Upper lobe of right lung (tissue), 1 donor: ENCODE measurements at places on chromosomes 7 and 10. TPM values are rescaled to one million over a fixed set of nuclear protein-coding genes. Genes with fewer than 3 reads are reported as not detected.

- DNase-seq, result no peak
Measured at GRCh38 chr7:1678081-1678543, 8.0 kb downstream of the ELFN1 start.

GRCh38 chr7:16638282-16639280 lies 7.0 kb downstream of the ANKMY2 start:
- no peak for DNase-seq

- no peak for DNase-seq
Measured at GRCh38 chr10:87829986-87830729, 12.1 kb upstream of the ATAD1 start.

- no peak for DNase-seq
Measured at GRCh38 chr7:51950813-51951212, 634.2 kb upstream of the COBL start.

- DNase-seq, result no peak
Measured at GRCh38 chr7:54811041-54811845, 52.2 kb upstream of the SEC61G start.

GRCh38 chr7:79118143-79118542 lies 335.3 kb downstream of the MAGI2 start:
- no peak for DNase-seq

DNA sequence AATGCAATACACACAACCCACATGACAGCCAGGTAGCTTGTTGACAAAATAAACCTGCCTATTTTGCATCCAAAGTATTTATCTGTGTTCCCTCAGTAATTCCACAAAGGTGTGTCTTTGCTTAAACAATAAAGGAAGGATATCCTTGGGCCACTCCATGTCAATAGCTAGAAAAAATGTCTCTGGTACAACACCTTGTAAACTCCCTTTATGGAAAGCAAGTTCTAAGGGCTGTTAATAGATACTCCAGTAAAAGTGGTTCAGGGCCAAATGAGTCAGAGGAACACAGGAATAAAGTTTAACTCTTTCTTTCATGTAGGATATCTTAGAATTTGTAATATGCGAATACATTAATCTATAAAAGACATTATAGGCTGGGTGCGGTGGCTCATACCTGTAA lies 96.9 kb upstream of the LRRTM3 start:
- DNase-seq, result no peak

DNA sequence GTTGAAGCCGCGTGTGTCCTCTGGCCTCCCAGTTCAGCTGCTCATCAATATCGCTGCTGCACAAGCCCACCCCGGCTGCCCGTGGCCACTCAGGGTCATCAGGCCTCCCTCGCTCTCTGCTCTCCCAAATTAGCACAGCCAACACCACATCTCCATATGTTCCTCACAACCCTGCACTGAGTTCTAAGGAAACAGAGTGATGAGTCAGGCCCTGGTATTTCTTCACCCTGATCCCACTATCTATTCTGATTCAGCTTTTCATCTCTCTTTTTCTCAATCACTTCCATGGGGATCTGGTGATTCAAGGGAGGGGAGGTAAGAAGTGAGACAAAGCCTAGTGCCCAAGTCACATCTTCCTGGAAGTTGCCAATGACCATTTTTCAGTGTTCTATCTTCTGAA lies 23.8 kb downstream of the CYTH3 start:
- DNase-seq, result no peak

GRCh38 chr7:1940402-1940786 lies 270.3 kb downstream of the ELFN1 start:
- peak; percentile 92 for DNase-seq

DNA sequence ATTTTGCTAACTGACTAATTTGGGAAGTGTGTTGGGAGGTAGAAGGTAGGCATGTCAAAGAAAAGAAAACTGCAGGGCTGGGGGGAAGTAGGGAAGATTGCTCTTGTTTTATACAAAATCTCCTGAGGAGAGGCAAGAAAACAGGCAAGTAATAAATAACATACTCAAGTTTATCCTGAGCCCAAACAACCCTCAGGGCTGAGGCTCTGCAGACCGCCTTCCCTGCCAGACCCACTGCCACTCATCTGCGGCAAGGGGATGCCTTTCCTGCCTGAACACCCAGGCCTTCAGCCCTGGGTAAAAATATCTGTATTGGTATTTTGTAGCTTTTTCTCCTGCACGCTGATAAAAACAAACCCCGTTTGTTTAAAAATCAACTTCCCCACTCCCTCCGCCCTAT lies 399.8 kb upstream of the NFE2L3 start:
- no peak for DNase-seq

The MRC1 gene
- 370 TPM for total RNA-seq

The SH2D4B gene
- 0.43 TPM for total RNA-seq

The UNC5B gene
- total RNA-seq, result 16.0 TPM
